Placental epithelial cell (primary cell): ENCODE measurements at places on chromosomes 6 and 20. TPM values are rescaled to one million over a fixed set of nuclear protein-coding genes. Genes with fewer than 3 reads are reported as not detected.

ZNF184 gene
- total RNA-seq: 3.8 and 6.7 TPM in 2 replicates

PTGIS gene
- 0.11 and 0.39 TPM in 2 replicates for total RNA-seq

SAMD10 gene
- total RNA-seq: 0.39 and 0.65 TPM in 2 replicates

RSPH4A gene
- total RNA-seq: under 0.01 and 0.22 TPM in 2 replicates
